Stimulated activated CD8-positive, alpha-beta memory T cell treated with anti-CD3 and anti-CD28 coated beads, Interleukin-7, amount 100 ng/mL, for 4 hours (primary cell): ENCODE measurements at places on chromosomes 5 and 9.

- no peak for DNase-seq
These were observed 265.0 kb upstream of the ZNF608 start for GRCh38 chr5:125011419-125011818.

DNA sequence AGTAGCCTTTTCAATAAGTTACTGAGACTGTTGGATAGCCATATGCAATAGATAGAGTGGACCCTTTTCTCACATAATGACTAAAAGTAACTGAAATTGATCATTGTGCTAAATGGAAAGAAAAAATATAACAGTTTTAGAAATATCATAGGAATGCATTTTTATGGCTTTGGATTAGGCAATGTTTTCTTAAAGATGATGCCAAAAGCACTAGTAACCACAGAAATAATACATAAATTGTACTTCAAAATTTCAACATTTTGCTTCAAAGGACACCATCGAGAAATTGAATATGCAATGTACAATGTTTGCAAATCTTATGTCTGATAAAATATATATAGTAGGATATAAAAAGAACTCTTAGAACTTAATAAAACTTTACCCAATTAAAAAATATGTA lies 1267.5 kb upstream of the CDH9 start:
- no peak for DNase-seq

- no peak for DNase-seq
These were observed 18.5 kb downstream of the COL15A1 start for GRCh38 chr9:98962181-98962560.

DNA sequence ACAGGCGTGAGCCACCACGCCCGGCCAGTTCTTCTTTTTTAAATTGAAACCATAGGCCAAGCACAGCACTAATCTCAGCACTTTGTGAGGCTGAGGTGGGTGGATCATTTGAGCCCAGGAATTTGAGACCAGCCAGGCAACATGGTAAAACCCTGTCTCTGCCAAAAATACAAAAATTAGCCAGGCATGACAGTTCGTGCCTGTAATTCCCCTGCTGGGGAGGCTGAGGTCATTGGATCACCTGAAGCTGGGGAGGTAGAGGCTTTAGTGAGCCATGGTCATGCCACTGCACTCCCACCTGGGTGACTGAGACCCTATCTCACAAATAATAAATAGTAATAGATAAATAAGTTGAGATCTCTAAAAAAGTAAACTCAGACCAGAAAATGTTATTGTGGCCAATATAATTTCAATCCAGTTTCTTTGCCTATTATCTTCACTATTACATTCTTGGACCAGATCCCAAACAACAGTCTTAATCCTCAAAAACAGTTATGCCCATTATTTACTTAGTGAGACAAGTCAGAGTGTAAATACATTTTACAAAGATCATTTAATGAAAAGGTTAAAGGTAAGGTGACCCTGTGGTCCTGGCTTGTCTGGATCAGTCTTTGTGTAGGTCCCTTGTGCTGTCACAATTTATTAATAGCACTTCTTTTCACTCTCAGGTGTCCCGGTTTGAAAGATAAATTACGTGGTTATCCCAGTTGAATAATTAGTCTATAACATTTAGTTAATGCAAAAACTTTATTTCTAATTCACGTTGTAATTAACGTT lies 53.6 kb downstream of the RAB24 start:
- DNase-seq = no peak

GRCh38 chr9:134192951-134193731 lies 28.8 kb upstream of the RNU6ATAC start:
- no peak for DNase-seq
